ENCODE measurements at places on chromosomes 2 and 18.
A peak's percentile ranks its signal among the peaks of the same experiment; 100 is the strongest.

GRCh38 chr2:12855508-12855907, 138.8 kb downstream of the TRIB2 start:
- DNase-seq: no peak

DNA sequence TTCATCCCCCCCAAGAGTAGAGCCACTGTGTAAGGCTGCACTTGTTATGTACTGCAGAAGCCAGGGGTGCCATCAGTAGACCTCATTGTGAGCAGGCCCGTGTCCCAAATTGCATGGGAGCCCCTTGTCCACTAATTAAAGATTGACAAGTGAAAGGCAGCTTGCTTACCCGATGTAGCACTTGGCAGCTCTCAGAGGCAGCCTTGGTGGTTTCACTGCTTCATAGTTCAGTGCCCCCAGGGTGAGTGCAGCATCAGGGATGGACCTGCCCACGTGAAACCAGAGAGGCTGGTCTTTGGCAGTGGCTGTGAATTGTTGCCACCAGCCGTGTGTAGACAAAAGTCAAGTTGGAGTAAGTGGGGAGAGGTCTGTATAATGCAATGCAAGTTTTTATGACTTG, 13.3 kb downstream of the TUBB6 start:
- no peak for DNase-seq

GRCh38 chr2:216132585-216132984, 23.4 kb downstream of the XRCC5 start:
- no peak for DNase-seq

DNA sequence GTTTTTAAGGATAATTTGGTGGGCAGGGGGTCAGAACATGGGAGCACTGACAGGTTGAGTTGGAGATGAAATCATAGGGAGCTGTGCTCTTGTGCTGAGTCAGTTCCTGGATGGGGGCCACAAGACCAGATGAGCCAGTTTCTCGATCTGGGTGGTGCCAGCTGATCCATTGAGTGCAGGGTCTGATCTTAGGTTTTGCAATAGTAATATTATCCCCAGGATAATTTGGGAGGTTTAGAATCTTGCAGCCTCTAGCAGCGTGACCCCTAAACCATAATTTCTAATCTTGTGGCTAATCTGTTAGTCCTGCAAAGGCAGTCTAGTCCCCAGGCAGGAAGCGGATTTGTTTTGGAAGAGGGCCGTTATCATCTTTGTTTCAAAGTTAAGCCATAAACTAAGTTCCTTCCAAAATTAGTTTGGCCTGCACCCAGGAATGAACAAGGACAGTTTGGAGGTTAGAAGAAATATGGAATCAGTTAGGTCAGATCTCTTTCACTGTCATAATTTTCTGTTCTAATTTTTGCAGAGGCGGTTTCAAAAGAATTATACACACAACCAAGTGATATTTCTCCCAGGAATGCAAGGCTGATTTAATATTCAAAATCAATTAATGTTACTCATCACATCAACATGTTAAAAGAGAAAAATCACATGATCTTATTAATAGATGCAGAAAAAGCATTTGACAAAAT, 23.0 kb downstream of the DBI start:
- no peak for DNase-seq

GRCh38 chr2:65957886-65958285, 477.0 kb upstream of the MEIS1 start:
- no peak for DNase-seq

- no peak for DNase-seq
Measured at GRCh38 chr2:33859176-33859575, 260.1 kb upstream of the FAM98A start.

- no peak for DNase-seq
Measured at GRCh38 chr18:58042826-58043490, 1.1 kb upstream of the NEDD4L start.

DNA sequence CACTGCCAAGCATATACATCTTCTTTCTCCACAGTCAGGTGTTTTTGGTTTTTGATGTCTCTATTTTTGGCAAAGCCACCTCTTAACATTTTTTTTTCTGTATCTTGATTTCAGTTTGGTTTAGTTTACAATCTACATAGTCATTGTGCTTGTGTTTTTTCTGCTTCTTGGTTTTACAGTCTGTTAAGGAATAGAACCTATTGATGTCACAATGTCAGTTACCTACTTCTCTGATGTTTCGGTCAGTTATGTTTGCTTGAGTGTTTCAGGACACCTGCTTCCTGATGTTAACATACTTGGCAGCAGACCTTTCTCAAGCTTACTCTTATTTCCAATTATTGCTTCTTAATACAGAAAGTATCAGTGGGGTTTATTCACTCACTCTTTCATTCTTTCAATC, 253.3 kb downstream of the SPAG16 start:
- no peak for DNase-seq

- DNase-seq: no peak
Measured at GRCh38 chr2:242013771-242014170, 144.2 kb downstream of the RTP5 start.

DNA sequence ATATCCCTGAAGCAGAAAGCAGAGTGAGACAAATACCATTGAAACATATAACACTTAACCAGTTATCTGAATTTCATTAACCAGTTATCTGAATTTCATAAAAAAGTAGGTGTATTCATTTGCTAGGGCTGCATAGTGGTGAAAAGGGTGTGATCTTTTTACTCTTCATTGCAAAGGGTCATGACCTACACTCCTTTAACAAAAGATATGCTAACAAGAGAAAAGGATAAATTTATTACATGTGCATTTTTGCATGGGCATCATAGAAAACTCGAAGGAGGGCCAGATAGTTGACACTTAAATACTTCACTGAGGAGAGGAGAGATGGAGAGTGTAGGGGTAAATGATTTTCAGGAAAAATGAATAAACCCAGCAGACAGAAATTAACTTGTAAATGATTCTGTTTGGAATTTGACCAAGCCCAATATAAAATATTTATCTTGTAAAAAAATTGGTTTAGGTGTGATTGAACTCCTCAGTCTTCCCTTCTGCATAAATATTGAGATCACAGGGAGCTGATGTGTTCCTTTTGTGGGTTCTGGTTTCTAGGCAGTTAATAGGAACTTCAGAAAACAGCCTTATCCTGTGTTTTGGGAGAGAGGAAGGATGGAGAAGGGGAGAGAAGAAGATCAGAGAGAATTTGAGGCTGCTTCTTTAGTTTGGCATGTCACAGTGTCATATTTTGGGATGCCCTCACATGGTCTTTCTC, 372.5 kb upstream of the SYT4 start:
- DNase-seq: no peak

DNA sequence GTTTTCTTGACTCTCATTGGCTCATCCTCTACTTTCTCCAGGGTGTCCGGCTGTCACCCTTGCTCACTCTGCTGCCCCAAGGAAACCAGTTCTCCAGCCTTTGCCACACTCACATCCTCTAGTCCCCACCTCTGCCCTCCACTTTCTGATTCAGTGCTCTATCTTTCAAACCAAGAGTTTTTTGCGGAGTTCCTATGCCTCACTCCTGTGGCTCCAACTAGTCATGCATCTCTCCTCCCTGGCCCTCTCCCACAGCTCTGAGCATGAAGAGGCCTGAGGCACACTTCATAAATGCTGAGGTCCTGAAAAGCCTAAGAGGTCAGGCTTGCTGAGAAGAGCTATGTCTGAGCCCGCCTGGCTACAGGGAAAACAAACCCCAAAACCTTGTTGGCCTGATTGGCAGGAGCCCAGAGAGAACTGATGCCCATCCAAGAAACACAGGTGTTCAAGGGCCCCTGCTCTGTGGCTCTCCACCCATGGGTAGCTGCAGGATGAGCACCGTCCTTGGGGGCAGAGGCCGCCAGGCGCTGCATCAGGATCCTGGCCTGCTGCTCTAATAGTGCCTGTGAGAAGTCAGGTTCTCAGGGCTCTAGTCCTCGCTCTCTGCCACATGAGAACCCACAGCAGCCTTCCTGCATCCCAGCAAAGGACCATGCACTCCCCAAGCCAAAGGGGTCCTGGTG, 42.1 kb downstream of the HS1BP3 start:
- no peak for DNase-seq

- no peak for DNase-seq
Measured at GRCh38 chr2:241562269-241562891, 3.8 kb downstream of the BOK start.

DNA sequence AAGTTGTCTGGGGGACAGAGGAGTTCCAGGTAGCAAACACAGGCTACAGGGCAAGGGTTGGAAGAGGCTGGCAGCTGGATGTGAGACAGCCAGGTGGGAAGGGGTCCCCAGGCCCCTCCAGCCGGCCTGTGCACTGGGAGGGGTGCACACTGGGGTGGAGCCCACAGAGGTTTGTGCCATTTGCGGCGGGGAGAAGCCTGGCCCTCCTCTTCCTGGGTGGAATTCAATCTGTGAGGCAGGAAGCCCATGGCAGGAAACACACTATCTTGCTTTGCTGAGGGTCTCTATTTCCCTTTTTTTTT, 63.3 kb downstream of the PXDN start:
- no peak for DNase-seq

DNA sequence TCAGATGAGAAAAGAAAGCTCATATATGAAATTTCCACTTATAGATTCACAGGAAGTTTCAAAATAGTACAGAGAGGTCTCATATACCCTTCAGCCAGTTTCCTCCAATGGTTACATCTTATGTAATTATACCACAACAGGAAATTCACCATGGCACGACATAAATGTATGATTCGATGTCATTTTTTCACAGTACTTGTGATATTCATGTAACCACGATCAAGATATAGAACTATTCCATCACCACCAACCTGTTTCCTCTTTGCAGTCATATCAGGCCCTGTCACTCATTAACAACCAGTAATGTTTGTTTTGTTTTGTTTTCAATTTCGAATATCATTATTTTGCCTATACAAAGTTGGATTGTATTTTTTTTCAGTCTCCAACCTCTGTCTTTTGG, 314.3 kb upstream of the POU3F3 start:
- no peak for DNase-seq

GRCh38 chr2:240351088-240351741, 84.2 kb upstream of the GPC1 start:
- DNase-seq: no peak

DNA sequence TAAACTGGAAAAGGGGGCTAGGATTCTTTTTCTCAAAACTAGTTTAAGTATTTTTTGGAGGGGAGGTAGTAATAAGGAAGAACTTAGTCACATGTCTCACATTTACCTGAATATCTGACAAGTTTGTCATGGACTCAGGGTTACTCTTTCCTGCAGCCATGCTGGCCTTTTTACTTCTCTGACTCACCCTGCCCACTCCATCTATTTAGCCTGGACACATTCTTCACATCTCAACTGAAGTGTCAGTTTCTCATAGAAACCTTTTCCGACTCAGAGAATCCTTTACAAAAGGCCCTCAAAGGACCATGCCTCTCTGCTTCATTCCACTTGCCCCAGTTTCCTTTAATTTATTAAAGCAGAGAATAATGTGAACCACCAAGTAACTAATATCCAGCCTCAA, 42.6 kb downstream of the SCN7A start:
- no peak for DNase-seq

DNA sequence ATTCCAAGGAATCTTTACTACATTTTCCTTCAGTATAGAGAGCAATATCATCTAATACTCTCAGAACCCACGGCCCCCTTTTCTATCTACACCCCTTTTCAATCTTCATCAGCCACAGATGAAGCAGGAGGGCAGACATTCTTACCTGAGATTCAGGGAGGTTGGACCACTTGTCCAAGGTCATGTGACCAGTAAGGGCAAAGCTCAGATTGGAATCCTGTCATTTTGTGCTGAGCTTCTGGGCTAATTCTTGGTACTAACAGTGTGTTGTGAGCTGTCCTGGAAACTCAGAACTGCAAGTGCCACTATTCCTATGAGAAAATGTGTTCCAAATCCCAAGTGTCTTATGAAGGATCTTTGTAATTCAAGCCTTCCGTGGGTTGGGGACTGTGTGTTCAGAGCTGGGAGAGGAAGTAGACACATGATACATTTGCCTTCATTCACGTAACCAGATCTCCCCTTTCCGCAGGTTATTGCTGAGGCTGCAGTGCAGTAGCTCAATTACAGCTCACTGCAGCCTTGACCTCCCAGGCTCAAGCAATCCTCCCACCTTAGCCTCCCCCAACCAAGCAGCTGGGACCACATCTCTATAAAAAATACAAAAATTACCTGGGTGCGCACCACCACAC, 3.3 kb downstream of the CHRNA1 start:
- DNase-seq: no peak

DNA sequence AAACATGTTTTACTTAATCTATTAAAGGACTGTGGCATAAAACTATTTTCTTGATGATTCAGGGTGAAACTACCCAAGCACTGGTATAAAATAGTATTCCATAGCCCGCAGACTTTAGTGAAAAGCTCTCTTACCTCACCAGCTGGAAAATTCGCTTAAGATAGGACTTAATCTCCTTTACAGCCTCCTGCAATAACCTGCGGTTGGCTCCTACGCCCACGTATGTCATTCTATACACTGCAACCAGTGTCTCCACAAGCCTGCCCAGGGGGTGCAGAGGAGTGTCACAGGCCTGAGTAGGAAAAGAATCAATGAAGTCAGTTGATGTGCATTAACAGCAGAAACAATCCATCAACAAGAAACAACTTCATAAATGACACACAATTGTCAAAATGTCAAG, 11.3 kb upstream of the MPP4 start:
- no peak for DNase-seq

GRCh38 chr2:163703386-163703785, 32.4 kb downstream of the FIGN start:
- no peak for DNase-seq

- no peak for DNase-seq
Measured at GRCh38 chr18:45656194-45656770, 41.0 kb downstream of the SLC14A2 start.

- DNase-seq: no peak
Measured at GRCh38 chr2:220980966-220981675, 591.0 kb downstream of the EPHA4 start.

DNA sequence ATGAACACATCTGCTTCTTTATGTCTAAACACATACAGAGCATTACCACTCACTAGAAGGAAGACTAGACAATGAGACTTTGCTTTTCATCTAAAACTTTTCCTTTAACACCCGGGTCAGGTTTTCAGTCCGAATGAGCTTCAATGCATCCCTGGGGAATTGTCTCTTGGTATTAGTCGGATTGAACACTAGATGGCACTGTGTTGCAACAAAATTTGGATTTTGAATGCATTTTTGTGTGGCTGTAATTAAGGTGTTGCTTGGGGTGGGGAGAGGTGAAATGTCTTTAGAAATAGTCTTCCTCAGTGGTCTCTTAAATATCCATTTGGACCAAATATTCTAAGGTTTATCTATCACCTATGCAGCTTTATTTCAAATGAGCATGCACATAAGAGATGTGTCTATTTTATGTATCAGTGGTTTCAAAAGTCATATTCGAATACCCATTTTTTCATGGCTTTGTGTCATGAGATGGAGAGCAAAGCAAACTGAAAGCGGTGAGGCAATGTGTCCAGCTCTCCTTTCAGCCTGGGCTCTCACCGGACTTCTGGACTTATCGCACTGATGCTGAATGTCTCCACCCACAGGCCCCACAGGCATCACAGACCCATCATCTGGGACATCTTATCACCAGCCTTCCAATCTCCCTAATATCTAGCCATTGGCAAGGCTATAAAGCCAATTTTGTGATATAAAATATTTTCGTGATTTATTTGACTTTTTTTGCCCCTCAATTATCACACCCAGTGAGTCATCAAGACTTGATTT, 510.3 kb downstream of the RNF144A start:
- DNase-seq: peak; percentile 59

GRCh38 chr2:69287544-69287943, 99.5 kb downstream of the GFPT1 start:
- DNase-seq: no peak
